NK-92 treated with Interleukin-12 subunit alpha and Interleukin-12 subunit beta, amount 100 ng/mL, for 24 hours (cell line): ENCODE measurements at places on chromosomes 3 and 15.

DNA sequence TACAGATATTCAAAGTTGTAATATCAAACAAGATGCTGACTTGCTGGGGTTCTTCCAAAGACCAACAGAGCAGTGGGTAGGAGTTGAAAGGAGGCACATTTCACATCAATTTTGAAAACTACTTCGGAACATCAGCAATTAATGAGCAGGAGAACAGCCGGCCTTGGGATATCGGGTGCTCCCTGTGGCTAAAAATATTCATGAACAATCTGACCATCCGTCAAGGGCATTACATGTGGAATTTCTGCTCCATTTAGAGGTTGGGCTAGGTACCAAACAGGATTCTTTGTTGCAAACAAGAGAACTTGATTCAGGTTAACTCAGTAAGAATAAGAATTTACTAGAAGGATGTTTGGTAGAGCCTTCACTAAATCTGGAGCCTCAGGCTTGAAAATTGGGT is 223.9 kb downstream of the RYR3 start:
- no peak for DNase-seq

GRCh38 chr15:66019368-66019767 is 150.1 kb downstream of the RAB11A start:
- no peak for DNase-seq

- DNase-seq, result no peak
These were observed 594.4 kb downstream of the FOXP1 start for GRCh38 chr3:70989174-70989573.

DNA sequence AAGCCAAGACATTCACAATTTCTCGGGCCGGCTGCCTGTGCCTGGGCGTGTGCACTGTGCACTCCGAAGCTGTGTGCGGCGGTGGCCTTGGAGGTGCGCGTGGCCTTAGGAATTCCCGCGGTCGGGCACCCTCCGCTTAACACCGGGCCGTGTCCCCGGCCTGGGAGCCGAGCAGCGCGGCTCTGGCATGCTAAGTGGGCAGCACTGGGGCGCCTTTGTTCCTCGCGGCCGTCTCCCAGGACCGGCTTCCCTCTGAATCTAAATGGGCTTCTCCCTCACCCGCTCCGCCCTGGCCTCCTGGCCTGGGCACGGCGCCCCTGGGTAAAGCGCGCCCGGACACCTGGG is 498 bp upstream of the ARNT2 start:
- no peak for DNase-seq

DNA sequence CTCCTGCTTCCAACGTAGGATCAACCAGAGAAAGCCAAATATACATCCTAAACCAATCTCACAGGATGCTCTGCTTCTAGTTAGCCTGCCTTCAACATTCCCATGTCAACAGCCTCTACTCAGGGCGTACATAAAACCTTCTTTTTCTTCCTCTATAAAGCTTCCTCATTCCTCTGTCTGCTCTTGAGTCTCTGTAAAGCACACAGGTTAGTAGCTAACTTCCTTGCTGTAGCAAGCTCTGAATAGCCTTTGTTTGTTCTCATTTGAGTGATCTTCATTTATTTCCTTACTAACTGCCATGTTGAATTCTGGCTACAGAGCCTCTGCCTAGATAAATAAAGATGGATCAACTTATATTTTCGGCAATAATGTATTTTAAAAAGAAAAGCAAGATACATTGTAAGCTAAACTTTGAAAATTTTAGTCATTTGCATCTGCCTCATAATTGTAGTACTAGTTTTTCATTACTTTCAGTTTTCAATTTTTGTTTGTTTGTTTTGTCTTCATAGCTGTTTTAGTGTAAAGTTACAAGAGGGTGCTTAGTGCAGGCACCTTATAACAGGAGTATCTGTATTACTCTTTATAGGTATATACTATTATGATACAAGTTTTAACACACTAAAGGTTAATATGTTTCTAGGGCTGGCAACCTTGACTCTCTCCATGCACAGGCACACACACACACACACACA is 498.2 kb downstream of the PYDC2 start:
- DNase-seq, result no peak

DNA sequence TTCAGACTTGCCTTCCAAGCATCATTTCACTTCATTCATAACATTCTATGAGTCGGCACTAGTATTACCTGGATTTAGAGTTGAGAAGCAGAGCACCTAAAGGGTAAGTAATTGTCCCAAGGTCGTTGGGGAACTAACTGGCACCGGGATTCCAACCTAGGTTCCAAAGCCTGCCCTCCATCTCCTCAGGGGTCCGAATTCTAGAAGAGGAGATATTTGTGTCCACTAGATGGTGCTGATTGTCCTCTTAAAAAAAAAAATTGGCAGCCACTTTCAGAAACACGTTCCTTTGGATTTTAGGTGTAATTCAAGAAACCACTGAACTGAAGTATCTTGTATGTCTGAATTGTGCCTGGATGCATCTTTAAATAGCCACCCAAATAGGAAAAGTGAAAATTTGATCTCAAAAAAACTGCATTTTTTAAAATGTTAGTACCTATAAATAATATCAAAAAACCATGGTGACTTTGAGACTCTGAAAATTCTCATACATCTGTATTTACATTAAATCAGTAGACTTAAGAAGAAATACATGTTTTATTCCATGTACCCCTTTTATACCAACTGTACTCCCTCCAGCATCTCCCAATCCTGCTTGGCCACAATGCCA is 3.9 kb upstream of the FSIP1 start:
- no peak for DNase-seq

GRCh38 chr3:42762046-42762724 is 10.9 kb downstream of the CCDC13 start:
- no peak for DNase-seq

GRCh38 chr15:37618353-37618752 is 316.1 kb upstream of the TMCO5A start:
- no peak for DNase-seq

DNA sequence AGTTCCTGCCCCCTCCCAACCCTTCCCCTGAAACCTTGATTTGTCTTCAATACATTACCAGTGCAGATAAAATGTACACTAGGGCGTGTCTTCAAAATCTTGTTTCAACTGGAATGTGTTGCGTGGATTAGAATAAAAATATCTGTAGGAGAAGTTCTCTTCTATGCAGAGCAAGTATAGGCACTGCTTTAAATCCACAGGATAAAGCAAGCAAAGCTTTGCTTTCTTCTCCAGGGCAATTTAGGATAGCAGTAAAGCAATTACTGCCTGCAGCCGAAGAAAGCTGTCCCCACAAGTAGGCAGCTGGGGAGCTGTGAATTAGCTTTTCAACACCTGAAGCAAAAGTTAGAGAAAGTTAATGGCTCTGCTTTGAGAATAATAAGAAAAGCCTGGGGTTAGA is 329.7 kb upstream of the KCNMB2 start:
- no peak for DNase-seq
